ENCODE measurements at places on chromosomes 1 and 21. TPM values are rescaled to one million over a fixed set of nuclear protein-coding genes. Genes with fewer than 3 reads are reported as not detected.

SYTL1 gene
- total RNA-seq, result 19.3 TPM

- DNase-seq, result no peak
- H3K27ac ChIP-seq, result no peak overlapping the region
- no peaks in the 10 kb centered on the region for H3K36me3 ChIP-seq
These were observed 1.0 kb downstream of the RD3 start for GRCh38 chr1:211490821-211491415.

- no peaks in the 10 kb centered on the region for H3K27me3 ChIP-seq
- no peak for DNase-seq
- no peak overlapping the region for H3K27ac ChIP-seq
These were observed 15.5 kb upstream of the LEPR start for GRCh38 chr1:65404941-65405340.

DNA sequence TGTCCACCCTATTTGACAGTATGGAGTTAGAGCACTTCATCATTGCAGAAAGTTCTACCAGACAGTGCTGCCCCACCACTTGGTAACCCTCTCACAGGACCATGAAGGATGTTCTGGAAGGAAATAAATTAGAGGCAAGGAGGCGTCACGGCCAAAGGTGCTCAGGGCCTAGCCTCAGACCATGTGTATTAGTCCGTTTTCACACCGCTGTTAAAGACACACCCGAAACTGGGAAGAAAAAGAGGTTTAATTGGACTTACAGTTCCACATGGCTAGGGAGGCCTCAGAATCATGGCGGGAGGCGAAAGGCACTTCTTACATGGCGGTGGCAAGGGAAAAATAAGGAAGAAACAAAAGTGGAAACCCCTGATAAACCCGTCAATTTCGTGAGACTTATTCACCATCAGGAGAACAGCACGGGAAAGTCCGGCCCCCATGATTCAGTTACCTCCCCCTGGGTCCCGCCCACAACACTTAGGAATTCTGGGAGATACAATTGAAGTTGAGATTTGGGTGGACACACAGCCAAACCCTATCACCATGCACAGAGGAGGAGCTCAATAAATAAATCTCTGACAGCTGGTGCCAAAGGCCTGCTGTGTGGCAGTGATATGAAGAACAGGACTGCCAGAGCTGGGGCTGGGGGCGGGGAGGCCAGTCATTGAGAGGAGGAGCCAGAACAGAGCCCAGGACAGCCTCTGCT lies 75.8 kb downstream of the FHAD1 start:
- DNase-seq, result no peak
- no peaks in the 10 kb centered on the region for H3K27me3 ChIP-seq
- H3K27ac ChIP-seq, result no peak overlapping the region
- H3K36me3 ChIP-seq, result no peaks in the 10 kb centered on the region
- no peaks in the 10 kb centered on the region for H3K4me1 ChIP-seq

DNA sequence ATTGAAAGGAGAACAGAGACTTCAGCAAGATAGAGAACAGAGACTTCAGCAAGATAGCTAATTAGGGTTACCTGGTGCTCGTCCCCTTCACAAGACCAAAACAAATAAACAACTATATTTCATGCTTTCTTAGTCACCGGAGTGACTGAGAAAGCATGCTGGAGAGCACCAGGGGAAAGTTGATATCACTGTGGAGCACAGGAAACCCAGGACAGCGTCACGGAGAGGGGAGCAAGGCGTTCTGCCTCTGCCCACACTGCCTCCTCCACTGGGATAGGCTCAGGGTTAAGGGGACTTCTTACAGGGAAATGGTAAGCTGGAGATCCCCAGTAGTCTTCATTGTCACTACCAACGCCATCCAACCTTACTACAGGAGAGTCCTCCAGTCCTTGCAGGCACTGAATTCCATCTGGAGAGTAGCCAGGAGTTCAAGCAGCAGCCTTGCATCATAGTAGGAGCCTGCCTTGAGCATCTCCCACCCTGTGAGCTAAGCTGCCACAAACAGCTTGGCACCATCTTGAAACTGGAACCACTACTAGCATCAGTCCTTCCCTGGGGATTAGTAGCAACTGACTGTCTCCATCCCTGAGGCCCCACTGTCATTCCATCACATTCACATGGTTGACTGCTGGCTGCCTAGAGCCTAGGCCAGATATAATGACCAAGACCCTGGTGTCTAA lies 239.4 kb downstream of the PLPP3 start:
- no peaks in the 10 kb centered on the region for H3K4me1 ChIP-seq
- no peak overlapping the region for H3K4me3 ChIP-seq
- no peak overlapping the region for H3K27ac ChIP-seq
- no peak for DNase-seq

Data from kidney (tissue), 22 donors.